Activated CD4-positive, alpha-beta memory T cell treated with anti-CD3 and anti-CD28 coated beads for 36 hours (primary cell): ENCODE measurements at places on chromosomes 5 and 9.

GRCh38 chr9:5004481-5004880 lies 19.4 kb downstream of the JAK2 start:
- DNase-seq, result no peak

DNA sequence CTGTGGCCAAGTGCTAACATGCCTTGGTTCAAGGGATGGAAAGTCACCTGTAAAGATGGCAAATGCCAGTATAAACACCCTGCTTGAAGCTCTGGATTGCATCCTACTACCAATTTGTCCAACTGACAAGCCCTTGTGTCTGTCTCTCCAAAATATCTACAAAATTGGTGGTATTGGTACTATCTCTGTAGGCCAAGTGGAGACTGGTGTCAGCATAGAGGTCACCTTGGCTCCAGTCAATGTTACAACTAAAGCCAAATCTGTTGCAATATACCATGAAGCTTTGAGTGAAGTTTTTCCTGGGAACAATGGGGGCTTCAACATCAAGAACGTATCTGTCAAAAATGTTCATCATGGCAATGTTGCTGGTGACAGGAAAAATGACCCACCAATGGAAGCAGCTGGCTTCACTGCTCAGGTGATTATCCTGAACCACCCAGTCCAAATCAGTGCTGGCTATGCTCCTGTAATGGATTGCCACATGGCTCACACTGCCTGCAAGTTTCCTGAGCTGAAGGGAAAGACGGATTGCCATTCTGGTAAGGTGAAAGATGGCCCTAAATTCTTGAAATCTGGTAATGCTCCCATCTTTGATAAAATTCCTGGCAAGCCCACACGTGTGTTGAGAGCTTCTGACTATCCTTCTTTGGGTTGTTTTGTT lies 19.9 kb downstream of the AFF4 start:
- no peak for DNase-seq

- DNase-seq, result peak; percentile 50
Observed at GRCh38 chr9:137619240-137620047, 639 bp downstream of the EHMT1 start.

DNA sequence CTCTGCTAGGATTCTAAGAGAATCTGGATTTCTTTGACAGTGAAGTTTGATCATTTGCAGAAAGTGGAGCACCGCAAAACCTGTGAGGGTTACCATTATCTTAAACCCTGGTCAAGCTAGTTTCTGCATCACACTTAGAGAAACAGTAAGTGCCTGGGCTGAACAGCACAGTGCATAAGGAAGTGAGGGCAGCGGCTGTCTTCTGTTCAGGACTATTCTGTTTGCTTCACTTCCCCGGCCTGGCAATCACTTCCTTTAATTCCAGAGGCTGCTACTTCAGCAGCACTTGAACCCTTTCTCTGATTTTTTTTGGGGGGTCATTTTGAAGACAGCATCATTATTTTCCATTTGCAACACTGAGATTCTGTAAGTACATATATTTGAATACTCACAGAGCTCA lies 32.0 kb downstream of the SEMA6A start:
- no peak for DNase-seq

- no peak for DNase-seq
Observed at GRCh38 chr9:124033967-124034366, 22.4 kb downstream of the LHX2 start.

- peak; percentile 72 for DNase-seq
Observed at GRCh38 chr9:89477384-89477783, 20.5 kb downstream of the SEMA4D start.

- DNase-seq, result no peak
Observed at GRCh38 chr5:180166176-180166575, 42.8 kb downstream of the RASGEF1C start.

DNA sequence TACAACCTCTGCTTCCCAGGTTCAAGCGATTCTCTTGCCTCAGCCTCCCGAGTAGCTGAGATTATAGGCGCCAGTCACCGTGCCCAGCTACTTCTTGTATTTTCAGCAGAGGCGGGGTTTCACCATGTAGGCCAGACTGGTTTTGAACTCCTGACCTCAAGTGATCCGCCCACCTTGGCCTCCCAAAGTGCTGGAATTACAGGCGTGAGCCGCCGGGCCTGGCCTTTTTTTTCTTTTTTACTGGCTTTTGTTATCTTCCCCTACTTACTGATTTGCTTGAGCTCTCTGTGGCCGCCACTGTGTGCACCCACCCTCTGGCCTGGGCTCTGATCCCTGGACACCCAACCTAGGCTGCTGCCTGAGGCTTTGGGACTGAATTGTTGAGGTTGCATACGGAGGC lies 60.3 kb downstream of the ANKRD33B start:
- DNase-seq, result no peak

- DNase-seq, result no peak
Observed at GRCh38 chr9:13145340-13145739, 134.2 kb downstream of the MPDZ start.

- DNase-seq, result peak; percentile 80
Observed at GRCh38 chr9:131270171-131271015, 5.9 kb downstream of the FAM78A start.
